Adrenal gland (tissue), 19 donors: ENCODE measurements at places on chromosomes 11 and 22. TPM values are rescaled to one million over a fixed set of nuclear protein-coding genes. Genes with fewer than 3 reads are reported as not detected.

The KRTAP5-8 gene
- polyA plus RNA-seq, result not detected

The CPT1B gene
- polyA plus RNA-seq, result 7.7 TPM

The SLC25A45 gene
- 14.7 TPM for polyA plus RNA-seq

The ARHGAP20 gene
- 0.88 TPM for polyA plus RNA-seq

The CSF2RB gene
- polyA plus RNA-seq, result 2.2 TPM

The PLAAT2 gene
- not detected for polyA plus RNA-seq

The C11orf87 gene
- polyA plus RNA-seq, result 0.35 TPM

The TNNT3 gene
- 5.8 TPM for polyA plus RNA-seq

The RFPL3 gene
- polyA plus RNA-seq, result not detected

The RTN4RL2 gene
- polyA plus RNA-seq, result 1.0 TPM

The HTR3A gene
- polyA plus RNA-seq, result 0.03 TPM

The RAC2 gene
- 6.3 TPM for polyA plus RNA-seq

The ELFN2 gene
- polyA plus RNA-seq, result 3.3 TPM

The PATE4 gene
- polyA plus RNA-seq, result not detected

The POLR3H gene
- polyA plus RNA-seq, result 45.1 TPM

The TREH gene
- polyA plus RNA-seq, result not detected

The FGF4 gene
- polyA plus RNA-seq, result not detected

The FAM180B gene
- 0.16 TPM for polyA plus RNA-seq

The ZP1 gene
- polyA plus RNA-seq, result 0.24 TPM

The CNTN5 gene
- 0.18 TPM for polyA plus RNA-seq

The RIC3 gene
- polyA plus RNA-seq, result 31.2 TPM

The MCHR1 gene
- 0.32 TPM for polyA plus RNA-seq

The CDC45 gene
- 2.0 TPM for polyA plus RNA-seq

The OR2AT4 gene
- polyA plus RNA-seq, result not detected

The OR5B21 gene
- polyA plus RNA-seq, result not detected

The TRPC6 gene
- 0.24 TPM for polyA plus RNA-seq

The UBE4A gene
- 29.7 TPM for polyA plus RNA-seq

The KCNK4 gene
- polyA plus RNA-seq, result not detected

The LMO1 gene
- polyA plus RNA-seq, result 1.6 TPM

The MMP3 gene
- not detected for polyA plus RNA-seq

The GSTP1 gene
- polyA plus RNA-seq, result 466 TPM

The KCNE3 gene
- 1.6 TPM for polyA plus RNA-seq

The C11orf16 gene
- polyA plus RNA-seq, result not detected

The OR5P2 gene
- not detected for polyA plus RNA-seq

The NAALAD2 gene
- polyA plus RNA-seq, result 33.1 TPM

The MS4A3 gene
- polyA plus RNA-seq, result not detected

The B3GAT1 gene
- polyA plus RNA-seq, result 2.1 TPM

The CHRM1 gene
- polyA plus RNA-seq, result 1.4 TPM

The CNGA4 gene
- polyA plus RNA-seq, result 0.32 TPM

The NTM gene
- polyA plus RNA-seq, result 11.5 TPM

The ZNF280B gene
- polyA plus RNA-seq, result 1.4 TPM

The PIWIL4 gene
- 0.71 TPM for polyA plus RNA-seq

The P4HA3 gene
- polyA plus RNA-seq, result 1.2 TPM

The PPFIBP2 gene
- 12.8 TPM for polyA plus RNA-seq

The ANAPC15 gene
- polyA plus RNA-seq, result 77.1 TPM

The MMP27 gene
- not detected for polyA plus RNA-seq

The TENM4 gene
- 3.1 TPM for polyA plus RNA-seq

The CNIH2 gene
- polyA plus RNA-seq, result 9.7 TPM

The JRKL gene
- 2.5 TPM for polyA plus RNA-seq

The BACE1 gene
- polyA plus RNA-seq, result 46.9 TPM

The MPPED2 gene
- polyA plus RNA-seq, result 2.1 TPM

The PVALB gene
- polyA plus RNA-seq, result 1.7 TPM

The SUSD2 gene
- 30.8 TPM for polyA plus RNA-seq
